ENCODE measurements at places on chromosomes 7 and 10. TPM values are rescaled to one million over a fixed set of nuclear protein-coding genes. Genes with fewer than 3 reads are reported as not detected.

The C7orf25 gene
- total RNA-seq = 2.0 TPM

The C10orf67 gene
- not detected for total RNA-seq

The CDH23 gene
- total RNA-seq = 2.5 TPM

The TCAF1 gene
- 13.1 TPM for total RNA-seq

The PRLHR gene
- total RNA-seq = not detected

The BMPER gene
- total RNA-seq = 5.4 TPM

The POU6F2 gene
- not detected for total RNA-seq

The STEAP4 gene
- total RNA-seq = 0.07 TPM

The SLC26A4 gene
- total RNA-seq = 0.11 TPM

The CHAT gene
- total RNA-seq = not detected

The CHRM2 gene
- total RNA-seq = not detected

The HYAL4 gene
- not detected for total RNA-seq

The ACBD7 gene
- total RNA-seq = 1.2 TPM

The CCDC6 gene
- total RNA-seq = 31.4 TPM

The ZNF800 gene
- total RNA-seq = 10.2 TPM

Measured in A549 treated with Mapracorat at 1 μM for 4 hours (cell line).